ENCODE measurements at places on chromosomes 6 and 20.
A peak's percentile ranks its signal among the peaks of the same experiment; 100 is the strongest.

DNA sequence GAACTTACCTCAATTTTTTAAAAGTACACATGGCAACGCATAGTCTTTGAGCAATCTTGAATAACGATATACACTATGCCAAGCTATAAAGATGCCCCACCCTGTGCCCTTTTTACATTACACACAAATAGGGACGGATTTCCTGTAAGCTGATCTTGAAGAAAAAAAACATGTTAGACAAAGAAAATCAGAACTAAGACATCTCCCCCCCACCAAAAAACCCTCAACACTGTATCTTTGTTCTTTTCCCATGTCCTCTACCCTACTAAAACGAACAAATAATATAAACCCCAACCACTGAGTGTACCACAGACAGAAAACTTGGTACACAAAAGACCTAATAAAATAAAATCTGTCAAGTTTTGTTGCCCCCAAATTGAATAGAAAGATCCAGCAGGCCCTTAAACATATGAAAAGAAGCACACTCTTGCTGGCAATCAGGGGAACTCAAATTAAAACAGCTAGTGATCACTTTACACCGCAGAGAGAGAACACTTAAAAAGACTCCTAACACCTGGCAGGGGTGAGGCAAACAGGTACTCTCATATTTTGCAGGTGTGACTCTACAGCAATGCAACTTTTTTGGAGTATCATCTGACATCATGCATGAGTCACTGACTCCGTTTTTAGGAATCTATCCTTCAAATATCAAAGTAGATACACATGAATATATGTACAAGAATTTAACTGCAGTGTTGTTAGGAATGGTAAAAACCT is 29.6 kb downstream of the BACH2 start:
- H3K36me3 ChIP-seq = no peaks in the 10 kb centered on the region
- H3K4me3 ChIP-seq = peak overlapping the region; percentile 72
- no peak for DNase-seq
- peak overlapping the region; percentile 95 for H3K27ac ChIP-seq
- no peaks in the 10 kb centered on the region for H3K27me3 ChIP-seq

DNA sequence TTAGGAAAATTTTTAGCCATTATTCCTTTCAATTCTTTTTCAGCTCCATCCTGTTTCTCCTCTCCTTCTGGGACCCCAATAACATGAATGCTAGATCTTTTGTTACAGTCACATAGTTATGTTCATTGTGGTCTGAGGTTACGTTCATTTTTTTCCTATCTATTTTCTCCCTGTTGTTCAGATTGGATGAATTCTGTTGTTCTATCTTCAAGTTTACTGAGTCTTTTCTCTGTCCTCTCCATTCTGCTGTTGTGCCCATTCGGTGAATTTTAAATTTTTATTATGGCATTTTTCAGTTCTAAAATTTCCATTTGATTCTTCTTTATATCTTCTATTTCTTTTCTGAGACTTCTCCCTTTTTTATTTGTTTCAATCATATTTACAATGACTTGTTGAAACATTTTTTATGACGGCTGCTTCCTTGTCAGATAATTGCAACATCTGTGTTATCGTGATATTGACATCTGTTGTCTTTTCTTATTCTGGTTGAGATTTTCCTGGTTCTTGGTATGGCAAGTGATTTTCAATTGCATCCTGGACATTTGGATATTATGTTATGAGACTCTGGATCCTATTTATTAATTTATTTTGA is 12.6 kb upstream of the DDR1 start:
- H3K27me3 ChIP-seq = no peaks in the 10 kb centered on the region
- H3K27ac ChIP-seq = no peak overlapping the region
- H3K36me3 ChIP-seq = peaks cover 25% of the 10 kb centered on the region
- DNase-seq = no peak
- peaks cover 21% of the 10 kb centered on the region for H3K4me1 ChIP-seq

GRCh38 chr6:72842140-72842539 is 220.3 kb downstream of the KCNQ5 start:
- H3K27ac ChIP-seq = no peak overlapping the region
- H3K27me3 ChIP-seq = no peaks in the 10 kb centered on the region
- H3K4me3 ChIP-seq = no peak overlapping the region
- no peaks in the 10 kb centered on the region for H3K4me1 ChIP-seq
- DNase-seq = no peak

GRCh38 chr6:103870970-103871369 is 988.7 kb downstream of the HACE1 start:
- H3K4me3 ChIP-seq = no peak overlapping the region
- no peak for DNase-seq
- no peaks in the 10 kb centered on the region for H3K27me3 ChIP-seq
- no peaks in the 10 kb centered on the region for H3K4me1 ChIP-seq
- no peak overlapping the region for H3K27ac ChIP-seq
- H3K36me3 ChIP-seq = no peaks in the 10 kb centered on the region

GRCh38 chr20:4673371-4674001 is 48.2 kb upstream of the PRND start:
- peaks cover 14% of the 10 kb centered on the region for H3K27me3 ChIP-seq
- DNase-seq = no peak
- H3K36me3 ChIP-seq = no peaks in the 10 kb centered on the region

DNA sequence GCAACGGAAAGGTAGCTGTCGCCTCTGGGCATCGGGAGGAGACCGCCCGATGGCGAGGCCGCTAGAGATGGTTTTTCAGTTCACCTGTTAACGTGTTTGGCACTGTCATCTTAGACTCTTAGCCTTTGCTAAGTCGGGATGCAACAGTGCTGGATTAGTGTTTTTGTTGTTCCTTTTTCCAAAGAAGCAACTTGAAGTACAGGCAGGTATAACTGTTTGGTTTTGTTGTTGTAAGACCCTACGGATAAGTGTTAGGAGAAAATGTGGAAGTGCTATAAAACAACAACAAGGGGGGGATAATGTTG is 723 bp downstream of the MANEA start:
- H3K4me3 ChIP-seq = peak overlapping the region; percentile 93
- H3K27me3 ChIP-seq = no peaks in the 10 kb centered on the region
- peaks cover 45% of the 10 kb centered on the region for H3K4me1 ChIP-seq
- DNase-seq = no peak
- no peaks in the 10 kb centered on the region for H3K36me3 ChIP-seq
- H3K27ac ChIP-seq = peak overlapping the region; percentile 99

- H3K27me3 ChIP-seq = no peaks in the 10 kb centered on the region
- peaks cover 16% of the 10 kb centered on the region for H3K36me3 ChIP-seq
- no peak overlapping the region for H3K27ac ChIP-seq
- H3K4me1 ChIP-seq = peaks cover 77% of the 10 kb centered on the region
- DNase-seq = no peak
- H3K4me3 ChIP-seq = no peak overlapping the region
Observed at GRCh38 chr6:13678255-13678983, 33.2 kb downstream of the RANBP9 start.

DNA sequence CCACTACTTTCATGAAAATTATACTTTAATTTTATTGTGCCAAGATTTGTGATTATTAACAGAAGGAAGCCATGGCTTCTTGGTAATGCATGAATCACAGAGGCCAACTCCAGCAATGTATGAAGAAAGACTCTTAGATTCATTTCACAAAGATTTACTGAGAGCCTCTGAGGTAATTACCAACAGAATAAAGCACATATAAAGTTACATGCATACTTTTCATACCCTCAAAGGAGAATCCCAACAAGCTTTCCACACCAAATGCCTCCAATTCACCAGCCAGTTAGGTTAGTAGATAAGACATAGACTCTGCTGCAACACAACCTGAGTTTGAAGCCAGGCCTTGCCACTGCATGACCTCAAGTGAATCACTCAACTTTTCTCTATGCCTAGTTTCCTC is 41.9 kb downstream of the HBS1L start:
- DNase-seq = no peak
- peak overlapping the region; percentile 34 for H3K4me3 ChIP-seq
- H3K36me3 ChIP-seq = no peaks in the 10 kb centered on the region
- H3K4me1 ChIP-seq = peaks cover 67% of the 10 kb centered on the region
- peak overlapping the region; percentile 81 for H3K27ac ChIP-seq

GRCh38 chr6:90431576-90431975 is 134.9 kb upstream of the BACH2 start:
- H3K4me1 ChIP-seq = no peaks in the 10 kb centered on the region
- H3K27ac ChIP-seq = no peak overlapping the region
- peaks cover 23% of the 10 kb centered on the region for H3K36me3 ChIP-seq
- H3K27me3 ChIP-seq = no peaks in the 10 kb centered on the region

GRCh38 chr6:40817369-40817768 is 221.7 kb downstream of the UNC5CL start:
- peaks cover 15% of the 10 kb centered on the region for H3K27me3 ChIP-seq
- no peak overlapping the region for H3K4me3 ChIP-seq
- no peak overlapping the region for H3K27ac ChIP-seq
- no peak for DNase-seq
- H3K36me3 ChIP-seq = no peaks in the 10 kb centered on the region
- H3K4me1 ChIP-seq = no peaks in the 10 kb centered on the region

GRCh38 chr6:150528648-150529285 is 70.9 kb upstream of the PLEKHG1 start:
- DNase-seq = no peak
- H3K27me3 ChIP-seq = peaks cover 8% of the 10 kb centered on the region
- no peaks in the 10 kb centered on the region for H3K4me1 ChIP-seq
- H3K27ac ChIP-seq = no peak overlapping the region
- H3K4me3 ChIP-seq = no peak overlapping the region
- no peaks in the 10 kb centered on the region for H3K36me3 ChIP-seq

- no peak overlapping the region for H3K27ac ChIP-seq
- peaks cover 7% of the 10 kb centered on the region for H3K27me3 ChIP-seq
- H3K4me3 ChIP-seq = no peak overlapping the region
- H3K4me1 ChIP-seq = no peaks in the 10 kb centered on the region
Observed at GRCh38 chr6:96626759-96627364, 63.9 kb downstream of the FHL5 start.

DNA sequence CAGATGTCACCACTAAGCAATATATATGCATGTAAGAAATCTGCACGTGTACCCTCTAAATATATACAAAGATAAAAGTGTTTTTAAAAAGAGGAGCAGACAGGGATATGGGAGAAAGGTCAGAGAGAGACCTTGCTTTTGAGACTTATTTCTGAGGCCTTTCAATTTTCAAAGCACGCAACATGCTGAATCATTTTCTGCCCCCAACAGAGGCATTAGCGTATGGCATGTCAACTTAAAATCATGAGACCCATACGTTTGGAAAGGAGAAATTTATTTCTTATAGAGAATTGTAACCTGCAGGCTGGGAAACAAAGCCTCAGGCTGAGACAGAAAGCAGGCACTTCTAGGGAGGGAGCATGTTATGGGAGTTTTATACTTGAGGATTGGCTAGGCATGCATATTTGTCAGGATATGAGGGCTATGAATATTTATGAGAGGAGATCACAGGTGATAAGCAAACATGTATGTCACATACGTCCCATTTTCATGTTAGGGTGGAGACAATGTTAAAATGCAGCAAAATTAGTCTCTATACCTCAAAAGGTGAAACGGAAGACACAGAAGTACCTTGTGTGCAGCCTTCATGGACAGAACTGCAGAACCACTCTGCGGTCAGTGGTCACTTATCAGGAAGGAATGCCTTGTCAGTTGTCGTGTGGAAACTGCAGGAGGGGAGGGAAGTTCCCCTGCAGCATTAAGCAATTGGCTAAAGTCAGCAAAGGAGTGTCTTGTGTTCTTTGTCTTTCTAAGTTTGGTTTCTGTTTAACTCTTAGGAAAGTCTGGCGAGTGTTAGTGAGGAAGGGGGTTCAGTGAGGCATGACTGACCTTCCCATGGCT is 6.3 kb upstream of the GABRR2 start:
- peaks cover 17% of the 10 kb centered on the region for H3K36me3 ChIP-seq
- no peak overlapping the region for H3K27ac ChIP-seq
- no peaks in the 10 kb centered on the region for H3K27me3 ChIP-seq
- H3K4me1 ChIP-seq = peaks cover 7% of the 10 kb centered on the region
- DNase-seq = no peak

GRCh38 chr20:59585714-59586409 is 18.5 kb upstream of the PHACTR3 start:
- no peak overlapping the region for H3K27ac ChIP-seq
- H3K36me3 ChIP-seq = no peaks in the 10 kb centered on the region
- H3K4me1 ChIP-seq = peaks cover 9% of the 10 kb centered on the region
- H3K4me3 ChIP-seq = no peak overlapping the region

DNA sequence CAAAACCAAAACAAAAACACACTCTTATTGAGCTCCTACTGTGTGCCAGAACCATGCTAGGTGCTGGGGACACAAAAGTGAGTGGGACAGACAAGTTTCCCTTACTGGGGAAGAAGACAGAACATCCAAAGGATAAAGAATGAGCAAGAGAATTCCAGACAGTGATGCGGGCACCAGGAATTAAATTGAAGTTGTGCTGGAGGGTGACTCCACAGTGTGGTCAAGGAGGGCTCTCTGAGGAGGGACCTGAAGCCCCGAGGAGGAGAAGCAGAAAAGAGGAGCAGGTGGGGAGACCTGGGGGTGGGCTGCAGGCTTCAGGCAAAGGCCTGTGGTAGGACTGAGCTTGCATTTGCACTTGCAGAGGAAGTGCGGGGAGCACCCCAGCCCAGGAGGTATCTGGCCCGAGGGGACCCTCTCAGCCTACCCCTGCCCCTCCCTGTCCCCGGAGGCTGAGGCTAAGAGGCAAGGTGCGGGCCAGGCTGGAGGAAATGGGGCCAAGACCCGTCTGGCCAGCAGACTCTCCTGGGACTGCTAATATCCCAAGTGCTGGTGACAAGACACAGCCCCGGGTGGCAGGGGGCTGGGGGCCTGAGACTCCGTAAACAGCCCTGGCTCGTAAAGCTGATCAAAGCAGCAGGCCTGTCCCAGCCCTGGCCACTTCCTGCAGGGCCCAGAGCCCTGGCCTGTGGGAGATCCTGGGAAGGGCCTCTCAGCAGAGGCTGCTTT is 57.1 kb downstream of the SNAI1 start:
- no peaks in the 10 kb centered on the region for H3K4me1 ChIP-seq
- H3K27me3 ChIP-seq = no peaks in the 10 kb centered on the region
- no peak for DNase-seq
- no peaks in the 10 kb centered on the region for H3K36me3 ChIP-seq
- no peak overlapping the region for H3K4me3 ChIP-seq
- no peak overlapping the region for H3K27ac ChIP-seq

DNA sequence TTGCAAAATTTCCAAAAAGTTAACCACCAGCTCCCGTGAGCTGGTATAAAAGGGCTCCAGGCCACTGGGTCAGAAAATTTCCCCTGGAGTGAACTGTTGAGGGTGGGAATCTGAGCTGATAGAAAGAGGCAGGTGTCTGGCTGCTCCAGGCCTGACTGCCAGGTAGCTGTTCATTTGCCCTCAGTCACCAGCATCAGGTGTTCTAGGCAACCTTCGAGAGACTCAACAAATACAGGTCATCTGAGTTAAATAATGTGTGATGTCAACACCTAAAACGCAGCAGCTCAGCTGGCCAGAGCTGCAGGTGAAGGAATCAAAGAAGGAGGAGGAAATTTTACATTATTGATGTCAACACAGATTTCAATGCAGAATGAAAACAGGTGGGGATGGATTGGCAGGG is 46.7 kb downstream of the KCNK5 start:
- H3K4me1 ChIP-seq = no peaks in the 10 kb centered on the region
- H3K36me3 ChIP-seq = no peaks in the 10 kb centered on the region
- no peak for DNase-seq
- H3K27me3 ChIP-seq = no peaks in the 10 kb centered on the region
